ENCODE measurements at places on chromosomes 6 and 20.

DNA sequence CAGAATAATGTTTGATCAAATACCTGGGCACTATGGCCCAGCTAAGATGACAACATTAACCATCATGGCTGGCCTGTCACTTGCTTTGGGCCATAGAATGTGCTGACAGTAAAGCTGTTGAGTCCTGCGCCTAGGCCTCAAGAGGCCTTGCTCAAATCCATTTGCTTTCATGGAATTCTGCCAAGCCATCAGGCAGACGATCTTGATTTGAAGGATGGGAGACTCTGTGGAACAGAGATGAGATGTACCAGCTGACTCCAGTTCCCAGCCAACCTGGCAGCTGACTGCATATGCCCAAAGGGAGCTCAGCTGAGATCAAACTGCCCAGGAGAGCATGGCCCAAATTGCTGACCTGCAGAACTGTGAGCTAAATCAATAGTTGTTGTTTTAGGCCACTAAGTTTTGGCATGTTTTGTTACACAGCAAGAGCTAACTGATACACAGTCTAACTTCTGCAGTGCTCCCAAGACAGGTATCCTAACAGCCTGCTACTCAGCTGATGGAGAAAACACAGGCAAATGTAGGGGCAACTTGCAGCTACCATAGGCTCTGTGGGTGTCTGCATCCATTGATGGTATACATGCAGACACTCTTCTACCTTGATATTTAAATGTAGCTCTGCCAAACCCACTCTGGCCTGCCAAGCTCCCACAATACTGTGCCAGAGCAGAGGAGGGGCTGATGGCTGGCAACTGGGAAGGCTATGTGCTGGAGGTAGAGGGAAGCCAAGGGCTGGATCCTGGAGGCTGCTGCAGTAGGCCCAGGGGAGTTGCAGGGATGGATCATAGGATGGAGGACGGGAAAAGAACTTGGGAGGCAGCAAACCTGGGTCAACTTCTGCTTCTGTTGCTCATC, 55.2 kb upstream of the RNF24 start:
- no peak for DNase-seq

DNA sequence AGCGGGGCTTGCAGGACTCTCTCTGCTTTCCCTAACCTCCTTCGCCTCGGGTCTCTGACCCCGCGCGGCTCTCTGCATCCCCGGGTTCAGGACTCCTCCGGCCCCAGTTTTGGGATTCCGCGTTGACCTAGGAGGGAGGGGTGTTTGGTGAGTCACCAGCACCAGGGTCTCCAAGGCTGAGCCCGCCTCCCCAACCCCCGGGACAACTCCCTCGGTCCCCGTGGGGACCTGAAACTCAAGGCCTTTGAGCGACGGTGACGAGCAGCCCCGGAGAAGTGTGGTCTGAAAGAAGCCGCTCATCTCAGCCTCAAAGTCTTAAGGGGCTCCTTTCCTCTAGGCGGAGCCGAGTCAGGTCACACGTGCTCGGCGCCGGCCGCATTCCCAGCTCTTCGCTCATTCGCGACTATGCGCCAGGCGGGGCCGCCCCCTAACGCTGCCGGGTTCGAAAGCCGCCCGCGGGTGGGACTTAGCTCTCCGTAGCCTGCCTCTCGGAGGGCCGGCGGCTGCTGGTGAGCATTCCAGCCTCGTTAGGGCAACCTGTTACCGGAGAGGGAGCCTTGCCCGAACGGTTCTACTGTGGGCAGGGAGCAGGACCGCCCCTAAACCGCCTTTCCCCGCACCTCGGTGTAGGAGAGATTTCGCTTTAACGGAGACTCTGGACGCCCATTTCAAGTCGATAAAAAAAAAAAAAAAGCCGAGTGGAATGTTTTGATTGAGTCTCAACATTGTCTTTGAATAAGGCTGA, 3.0 kb upstream of the PRDM13 start:
- DNase-seq: no peak

DNA sequence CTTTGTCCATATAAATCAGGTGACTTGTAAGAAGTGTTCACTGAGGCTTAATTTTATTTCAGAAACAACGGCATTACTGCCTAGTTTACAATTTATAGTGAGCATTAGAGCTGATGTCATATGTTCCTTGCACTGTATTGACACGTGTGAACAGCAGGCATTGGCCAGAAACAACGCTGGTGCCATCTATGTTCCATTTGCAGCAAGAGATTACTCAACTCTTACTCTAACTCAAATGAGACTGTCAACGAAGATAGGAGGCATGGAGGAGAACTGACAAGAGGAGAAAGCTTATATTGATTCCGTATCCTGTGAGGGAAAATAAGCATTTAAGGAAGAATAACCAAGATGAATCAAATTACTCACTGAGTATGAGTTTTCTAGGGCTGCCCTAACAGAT, 48.4 kb downstream of the MTFR2 start:
- no peak for DNase-seq

GRCh38 chr20:17882065-17882833, 86.3 kb downstream of the SNX5 start:
- no peak for DNase-seq

DNA sequence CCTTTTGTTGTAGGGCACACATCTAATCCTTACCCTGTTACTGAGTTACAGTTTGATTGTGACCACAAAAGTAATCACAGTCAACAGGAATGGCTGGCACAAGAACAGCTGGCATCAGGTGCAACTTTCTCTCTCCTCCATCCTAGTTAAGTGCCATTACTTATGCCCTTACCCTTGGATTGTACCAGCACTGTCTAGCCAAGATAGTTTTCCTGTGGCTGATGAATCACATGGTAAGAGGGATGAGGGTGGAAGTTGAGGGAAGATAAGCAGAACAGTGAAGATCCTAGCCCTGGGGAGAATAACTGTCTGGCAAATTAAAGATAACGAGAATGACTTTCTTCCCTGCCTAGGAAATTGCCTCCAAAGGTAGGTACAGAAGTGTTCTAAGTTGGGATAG, 42.0 kb downstream of the RNF217 start:
- no peak for DNase-seq

All from activated CD4-positive, alpha-beta T cell treated with anti-CD3 and anti-CD28 coated beads, Interleukin-2, amount 50 U/mL, for 4 hours (primary cell).